ENCODE measurements at places on chromosomes 7 and 10.
A peak's percentile ranks its signal among the peaks of the same experiment; 100 is the strongest.

DNA sequence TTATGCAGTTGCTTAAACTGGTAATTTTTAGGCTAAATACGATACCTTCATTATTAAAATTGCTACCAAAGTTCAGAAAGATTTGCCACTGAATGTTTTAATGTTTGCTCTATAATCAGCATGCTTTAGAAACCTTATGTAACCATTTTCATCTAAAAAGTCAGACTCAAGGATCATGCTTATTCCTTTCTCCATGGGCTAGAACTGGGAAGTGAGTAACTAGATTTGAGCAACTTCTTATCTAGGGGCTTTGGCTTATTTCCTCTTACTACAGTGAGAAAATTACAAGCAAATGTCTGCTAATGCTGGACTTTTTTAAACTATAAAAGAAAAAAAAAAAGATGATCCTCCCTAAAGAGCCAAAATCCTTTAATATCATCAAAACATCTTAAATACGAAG is 215.9 kb downstream of the CRPPA start:
- DNase-seq, result no peak

GRCh38 chr7:158101821-158102450 is 485.7 kb downstream of the PTPRN2 start:
- DNase-seq, result no peak

DNA sequence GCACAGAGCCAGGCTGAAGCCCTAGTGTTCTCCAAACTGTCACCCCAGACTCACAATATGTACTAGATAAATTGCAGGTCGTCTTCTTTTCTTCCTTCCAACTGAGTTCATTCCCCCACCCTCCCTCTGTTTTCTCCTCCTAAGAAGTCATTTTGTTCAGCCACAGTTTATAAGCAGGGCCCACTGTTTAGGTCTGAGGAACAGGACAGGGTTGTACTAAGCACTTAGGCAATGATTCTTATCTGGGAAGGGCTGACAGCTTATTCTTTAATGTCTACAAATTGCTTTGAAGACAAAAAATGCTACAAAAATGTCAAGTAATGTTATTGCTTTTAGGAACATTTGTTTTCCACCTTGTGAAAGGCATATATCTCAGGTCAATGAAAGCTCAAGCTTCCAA is 59.1 kb downstream of the CDC123 start:
- no peak for DNase-seq

DNA sequence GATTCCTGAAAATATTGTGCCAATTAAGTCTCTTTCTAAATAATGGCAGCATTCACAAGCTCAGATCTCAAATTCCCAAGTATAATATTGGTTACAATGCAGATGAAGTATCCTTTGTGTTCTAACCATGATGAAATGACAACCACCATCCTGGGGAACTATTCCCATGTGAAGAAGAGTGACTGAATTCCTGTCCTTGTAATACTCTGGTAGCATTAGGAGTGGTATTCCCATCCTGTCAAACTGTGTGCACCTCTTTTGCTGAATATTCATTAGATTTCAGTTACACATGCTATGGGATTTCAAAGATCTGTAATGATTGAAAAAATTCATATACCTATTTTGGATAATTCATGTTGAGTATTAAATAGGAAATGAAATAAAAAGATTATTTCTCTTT is 86.1 kb upstream of the SMIM30 start:
- DNase-seq, result no peak

GRCh38 chr7:73769481-73770001 is 529 bp downstream of the CLDN3 start:
- no peak for DNase-seq

- no peak for DNase-seq
Observed at GRCh38 chr10:51377070-51377931, 303.0 kb downstream of the PRKG1 start.

DNA sequence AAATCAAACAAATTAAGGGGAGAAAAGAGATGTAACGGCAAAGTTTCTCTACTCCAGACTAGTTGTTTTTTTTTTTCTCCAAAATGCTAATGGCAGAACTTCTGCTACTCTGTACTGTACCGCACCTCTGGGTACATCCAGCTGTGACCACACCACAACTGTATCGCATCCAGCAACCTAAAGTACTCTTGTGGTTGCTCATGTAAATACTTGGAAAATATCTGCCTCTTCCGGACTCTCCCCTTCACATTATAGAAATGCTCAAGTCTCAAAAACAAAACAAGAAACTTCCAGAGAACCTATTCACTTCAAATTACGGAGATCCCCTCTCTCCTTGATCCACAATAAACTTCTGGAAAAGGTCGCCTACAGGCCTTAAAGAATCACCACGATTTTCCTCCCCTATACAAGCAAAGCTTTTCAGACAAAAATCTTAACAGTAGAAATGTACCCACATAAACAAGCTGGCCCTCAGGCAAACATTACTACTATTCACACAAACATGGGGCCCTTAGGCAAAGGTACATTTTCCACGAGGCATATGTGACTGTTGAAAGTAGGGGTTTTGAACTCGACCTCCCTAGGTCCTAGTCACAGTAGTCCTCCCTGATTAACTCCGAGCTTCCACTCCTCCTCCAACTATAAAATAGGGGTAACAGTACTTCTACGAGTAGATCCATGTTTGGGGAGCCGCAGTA is 222.9 kb upstream of the MKLN1 start:
- DNase-seq, result no peak

DNA sequence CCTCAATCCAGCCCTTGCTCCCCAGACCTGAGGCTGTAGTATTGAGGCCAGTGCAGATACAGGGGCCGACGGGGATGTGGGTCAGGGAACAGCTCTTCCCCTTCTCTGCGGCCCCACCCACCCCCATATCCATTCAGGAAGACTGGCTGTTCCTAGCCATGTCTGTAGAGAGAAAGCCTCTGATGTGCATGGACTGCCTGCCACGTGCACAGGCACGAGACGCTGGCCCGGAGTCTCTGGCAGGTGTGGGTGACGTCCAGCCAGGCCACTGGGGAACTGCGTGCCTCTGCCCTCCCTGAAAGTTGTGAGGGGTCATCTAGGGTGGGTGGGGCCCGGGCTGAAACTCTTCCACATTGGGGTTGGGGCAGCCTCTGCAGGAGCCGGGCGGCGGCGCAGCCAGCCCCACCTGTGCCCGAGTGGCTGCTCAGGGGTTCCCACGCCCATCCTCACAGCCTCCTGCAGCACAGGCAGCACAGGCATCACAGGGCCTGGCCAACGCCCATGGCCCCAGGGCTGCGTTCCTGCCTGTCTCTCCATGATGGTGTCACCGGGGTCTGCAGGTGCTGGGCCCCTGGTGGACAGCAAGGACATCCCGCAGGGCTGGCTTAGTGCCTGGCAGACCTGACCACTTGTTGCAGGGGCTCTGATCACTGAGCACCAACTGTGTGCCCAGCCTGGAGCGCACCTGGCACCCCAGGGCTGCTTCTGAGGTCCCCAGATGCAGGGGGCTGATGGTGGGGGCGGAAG is 27.5 kb downstream of the MICALL2 start:
- no peak for DNase-seq

- no peak for DNase-seq
Observed at GRCh38 chr10:44853148-44853734, 57.9 kb upstream of the TMEM72 start.

GRCh38 chr7:22325671-22326070 is 31.3 kb downstream of the RAPGEF5 start:
- no peak for DNase-seq

DNA sequence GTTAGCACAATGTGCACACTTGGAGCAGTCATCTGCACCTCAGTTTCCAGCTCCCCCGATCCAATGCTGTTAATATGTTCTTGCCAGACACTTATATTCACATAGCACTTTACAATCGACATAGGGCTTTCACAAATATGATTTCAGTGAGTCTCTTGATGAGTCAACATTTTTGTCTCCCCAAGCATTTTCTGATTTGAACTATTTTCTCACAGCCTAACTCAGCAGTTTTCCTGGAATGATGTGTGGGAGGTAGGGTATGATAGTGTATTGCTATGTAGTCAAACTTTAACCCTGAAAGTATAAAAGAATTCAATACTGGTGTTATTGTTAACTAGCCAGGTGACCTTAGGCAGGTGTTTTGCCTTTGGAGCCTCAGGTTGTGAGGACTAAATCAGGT is 82.5 kb upstream of the LRGUK start:
- no peak for DNase-seq

- no peak for DNase-seq
Observed at GRCh38 chr7:30987936-30988335, 24.2 kb downstream of the GHRHR start.

GRCh38 chr7:106604971-106605370 is 56.0 kb downstream of the CCDC71L start:
- no peak for DNase-seq

DNA sequence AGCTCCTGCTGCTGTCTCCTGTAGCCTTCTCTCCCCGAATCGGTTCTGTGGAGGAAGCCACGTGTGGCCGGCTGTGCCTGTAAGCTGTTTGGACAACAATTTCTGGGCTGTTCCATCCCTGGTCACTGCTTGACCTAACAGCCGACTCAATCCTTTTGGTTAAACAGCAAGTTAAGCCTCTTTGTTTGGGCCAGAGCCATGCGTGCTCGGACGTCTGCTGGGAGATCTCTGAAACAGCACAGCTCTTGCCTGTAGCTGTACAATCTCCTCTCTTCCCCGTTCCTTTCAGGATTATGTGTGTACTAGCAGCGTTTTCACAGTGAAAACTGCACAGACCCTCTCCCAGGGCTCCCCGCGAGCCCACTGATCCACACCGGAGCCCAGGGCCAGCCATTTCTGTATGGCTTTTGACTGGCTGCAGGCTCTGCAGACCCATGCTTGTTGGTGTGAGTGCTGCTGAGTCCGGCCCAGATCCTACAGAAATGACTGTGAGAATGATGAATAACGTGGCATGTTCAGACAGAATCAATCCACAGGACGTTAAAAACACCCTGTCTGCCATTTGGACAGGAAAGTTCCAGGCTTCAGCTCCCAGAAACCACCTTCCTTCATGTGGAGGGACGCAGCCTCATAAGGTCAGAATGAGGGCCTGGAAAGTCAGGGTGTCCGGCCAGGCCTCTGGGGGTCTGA is 428.6 kb upstream of the ADARB2 start:
- DNase-seq, result no peak

- peak; percentile 33 for DNase-seq
Observed at GRCh38 chr7:105399043-105399725, 10.5 kb upstream of the SRPK2 start.

- DNase-seq, result no peak
Observed at GRCh38 chr7:1975179-1975578, 257.6 kb downstream of the MAD1L1 start.

DNA sequence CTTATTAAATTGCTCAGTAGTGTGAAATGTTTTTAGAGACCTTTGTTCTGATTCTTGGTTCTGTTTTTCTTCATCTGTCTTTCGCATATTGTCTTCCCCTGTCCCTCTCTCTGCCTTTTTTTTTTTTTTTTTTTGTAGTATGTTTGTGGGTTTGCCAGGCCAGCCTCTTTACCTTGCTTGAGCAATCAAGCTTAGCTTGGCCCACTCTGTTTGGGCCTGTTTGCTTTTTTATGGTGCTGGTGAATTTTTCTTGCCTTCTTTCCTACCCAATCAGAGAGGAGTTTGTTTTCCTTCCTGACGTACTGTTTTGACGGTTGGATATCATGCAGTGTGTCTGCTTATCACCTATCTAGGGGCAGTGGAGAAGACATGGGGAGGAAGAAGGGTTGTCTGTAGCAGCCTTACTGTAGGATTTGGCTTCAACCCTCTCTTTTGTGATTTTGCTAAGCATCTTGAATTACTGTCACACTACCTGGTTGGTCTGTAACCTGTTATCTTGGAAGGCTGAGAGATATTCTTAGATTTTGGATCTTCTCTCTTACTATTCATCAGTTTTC is 64.0 kb downstream of the BBS9 start:
- DNase-seq, result no peak

GRCh38 chr7:152922318-152923081 is 162.9 kb downstream of the ACTR3B start:
- DNase-seq, result no peak

DNA sequence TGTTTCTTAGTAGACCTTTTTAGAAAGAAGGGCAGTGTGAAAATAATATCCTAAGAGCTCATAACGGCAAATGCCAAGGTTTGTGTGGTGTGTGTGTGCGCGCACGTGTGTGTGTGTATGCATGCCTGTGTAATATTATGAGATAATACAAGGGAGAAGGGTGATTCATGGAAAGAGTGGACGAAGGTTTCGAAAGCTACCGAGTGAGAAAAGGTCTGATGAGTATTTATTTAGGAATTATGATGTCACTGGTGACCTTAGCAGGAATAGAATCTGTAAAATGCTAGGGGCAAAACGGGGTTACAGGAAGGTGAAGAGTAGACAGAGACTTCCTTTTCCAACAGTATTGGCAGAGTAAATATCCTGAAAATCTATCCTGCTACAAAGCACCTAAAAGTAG is 107.3 kb downstream of the AHR start:
- no peak for DNase-seq

- DNase-seq, result no peak
Observed at GRCh38 chr7:24723178-24723530, 34.1 kb downstream of the GSDME start.

GRCh38 chr10:77700086-77700485 is 62.5 kb upstream of the KCNMA1 start:
- DNase-seq, result no peak

DNA sequence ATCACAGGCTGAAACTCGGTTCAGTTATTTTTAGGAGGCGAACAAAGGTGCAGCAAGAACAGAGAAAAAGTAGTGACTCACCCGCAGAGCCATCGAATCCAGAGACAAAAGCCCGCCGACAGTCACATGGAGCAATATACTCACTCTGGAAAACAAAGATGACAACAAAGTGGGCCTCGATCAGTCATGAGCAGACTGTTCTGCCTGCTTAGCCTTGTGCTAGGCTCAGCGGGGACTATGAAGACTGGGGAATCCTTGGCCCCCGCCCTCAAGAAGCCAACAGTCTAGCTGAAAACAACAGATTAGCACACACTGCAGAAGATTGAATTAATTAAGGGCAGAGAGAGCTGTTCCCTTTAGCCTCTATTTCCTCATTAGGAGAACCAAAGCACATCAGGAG is 30.4 kb downstream of the XPNPEP1 start:
- no peak for DNase-seq

DNA sequence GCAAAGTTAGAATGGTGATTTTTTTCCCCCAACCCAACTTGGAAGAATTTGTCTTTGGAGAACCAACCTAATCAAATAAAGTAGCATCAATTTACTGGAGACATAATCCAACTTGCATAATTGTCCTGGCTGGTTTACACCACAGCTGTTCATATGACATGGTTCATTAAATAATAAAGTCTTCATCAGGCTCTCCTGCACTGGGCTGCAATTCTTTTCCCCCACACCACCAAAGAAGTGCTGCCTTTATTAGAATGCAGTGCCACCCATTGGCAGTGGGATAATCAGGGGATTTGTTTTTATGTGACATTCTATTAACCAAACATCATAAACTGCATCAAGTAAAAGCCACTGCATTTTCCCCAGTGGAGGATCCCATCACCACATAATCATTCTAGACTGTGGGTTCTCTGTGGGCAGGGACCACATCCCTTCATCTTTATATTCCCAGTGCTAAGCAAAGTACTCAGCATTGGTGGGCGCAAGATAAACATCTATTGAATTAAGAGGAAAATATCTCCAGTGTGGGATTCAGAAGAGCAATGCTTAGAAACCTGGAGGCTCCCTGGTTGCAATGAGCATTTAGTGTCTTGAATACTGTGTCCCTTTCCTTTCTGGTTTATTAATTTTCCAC is 322.0 kb downstream of the KCNMA1 start:
- DNase-seq, result no peak

- no peak for DNase-seq
Observed at GRCh38 chr7:81236560-81236959, 317.7 kb upstream of the SEMA3C start.

All from AML-193 (cell line).